ENCODE measurements at places on chromosomes 6 and 20.

- no peak for DNase-seq
Measured at GRCh38 chr20:34581341-34582184, 23.0 kb downstream of the MAP1LC3A start.

GRCh38 chr6:25324066-25324762 lies 45.0 kb downstream of the CARMIL1 start:
- no peak for DNase-seq

DNA sequence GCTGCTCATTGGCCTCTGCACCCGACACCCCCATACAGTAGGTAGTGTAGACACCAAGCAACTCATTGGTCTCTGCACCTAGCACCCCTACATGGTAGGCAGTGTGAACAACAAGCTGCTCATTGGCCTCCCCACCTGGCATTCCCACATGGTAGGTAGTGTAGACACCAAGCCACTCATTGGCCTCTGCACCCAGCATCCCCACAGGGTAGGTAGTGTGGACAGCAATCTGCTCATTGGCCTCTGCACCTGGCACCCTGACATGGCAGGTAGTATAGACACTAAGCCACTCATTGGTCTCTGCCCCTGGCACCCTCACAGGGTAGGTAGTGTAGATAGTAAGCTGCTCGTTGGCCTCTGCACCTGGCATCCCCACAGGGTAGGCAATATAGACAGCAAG lies 226.0 kb downstream of the SLC24A3 start:
- no peak for DNase-seq

- no peak for DNase-seq
Measured at GRCh38 chr6:5657684-5658430, 348.9 kb downstream of the NRN1 start.

- DNase-seq = no peak
Measured at GRCh38 chr6:93304505-93304904, 114.9 kb downstream of the EPHA7 start.

GRCh38 chr6:33906439-33906838 lies 102.6 kb upstream of the MLN start:
- no peak for DNase-seq

DNA sequence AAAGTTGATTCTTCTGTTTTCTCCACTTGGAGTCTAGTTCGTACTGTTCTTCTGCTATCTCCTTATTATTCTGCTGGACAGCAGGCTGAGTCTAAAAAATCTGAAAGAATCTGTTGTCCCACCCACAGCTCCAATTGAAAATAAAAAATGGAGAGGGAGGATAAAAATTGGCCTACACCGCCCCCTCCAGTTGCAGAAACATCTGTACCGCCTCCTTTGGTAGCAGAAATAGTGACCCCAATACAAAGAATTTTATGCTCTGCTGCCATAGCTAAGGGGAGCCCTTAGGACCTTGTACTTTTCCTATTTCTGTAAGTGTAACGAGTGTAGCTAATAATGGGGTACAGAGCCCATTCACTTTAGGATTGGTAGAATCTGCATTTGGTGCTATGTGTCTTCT lies 4.9 kb upstream of the FKBP1A start:
- no peak for DNase-seq

GRCh38 chr20:13788167-13788834 lies 3.5 kb downstream of the NDUFAF5 start:
- peak; percentile 44 for DNase-seq

GRCh38 chr6:113102761-113103160 lies 754.4 kb upstream of the MARCKS start:
- DNase-seq = no peak

DNA sequence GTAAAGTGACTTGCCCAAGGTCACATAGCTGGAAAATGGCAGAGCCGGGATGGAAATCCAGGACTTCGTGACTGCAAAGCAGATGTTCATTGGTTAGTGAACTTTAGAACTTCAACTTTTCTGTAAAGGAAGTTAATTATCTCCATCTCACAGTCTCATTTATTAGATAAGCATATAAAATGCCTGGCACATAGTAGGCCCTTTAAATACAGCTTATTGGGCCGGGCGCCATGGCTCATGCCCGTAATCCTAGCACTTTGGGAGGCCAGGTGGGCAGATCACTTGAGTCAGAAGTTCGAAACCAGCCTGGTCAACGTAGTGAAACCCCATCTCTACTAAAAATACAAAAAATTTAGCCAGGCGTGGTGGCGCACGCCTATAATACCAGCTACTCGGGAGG lies 1.7 kb upstream of the MMP9 start:
- DNase-seq = no peak

DNA sequence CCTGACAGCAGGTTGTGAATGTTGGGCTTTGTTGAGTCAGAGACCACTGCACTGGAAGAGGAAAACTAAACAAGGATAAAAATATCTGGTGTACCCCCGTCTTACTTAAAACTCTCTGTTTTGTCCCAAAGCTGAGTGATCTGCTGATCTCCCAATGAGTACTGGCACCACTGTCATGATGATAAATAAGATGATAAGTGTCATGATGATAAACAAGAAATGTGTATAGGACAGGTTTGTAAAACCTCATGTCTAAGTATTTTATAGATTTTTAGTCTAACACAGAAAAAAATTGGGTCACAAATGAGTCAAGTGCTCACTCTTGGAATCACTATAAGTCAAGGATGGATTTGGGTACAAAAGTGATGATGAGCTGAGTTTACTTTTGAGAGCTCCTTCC lies 8.5 kb upstream of the SIM1 start:
- DNase-seq = no peak

GRCh38 chr6:156169371-156169770 lies 607.8 kb upstream of the ARID1B start:
- DNase-seq = no peak

- peak; percentile 66 for DNase-seq
Measured at GRCh38 chr20:13221673-13222318, 722 bp downstream of the ISM1 start.

- no peak for DNase-seq
Measured at GRCh38 chr6:18503593-18504231, 116.6 kb downstream of the RNF144B start.

- DNase-seq = no peak
Measured at GRCh38 chr20:33902011-33902410, 90.9 kb downstream of the CHMP4B start.

- DNase-seq = no peak
Measured at GRCh38 chr6:12291071-12291838, 1.1 kb downstream of the EDN1 start.

DNA sequence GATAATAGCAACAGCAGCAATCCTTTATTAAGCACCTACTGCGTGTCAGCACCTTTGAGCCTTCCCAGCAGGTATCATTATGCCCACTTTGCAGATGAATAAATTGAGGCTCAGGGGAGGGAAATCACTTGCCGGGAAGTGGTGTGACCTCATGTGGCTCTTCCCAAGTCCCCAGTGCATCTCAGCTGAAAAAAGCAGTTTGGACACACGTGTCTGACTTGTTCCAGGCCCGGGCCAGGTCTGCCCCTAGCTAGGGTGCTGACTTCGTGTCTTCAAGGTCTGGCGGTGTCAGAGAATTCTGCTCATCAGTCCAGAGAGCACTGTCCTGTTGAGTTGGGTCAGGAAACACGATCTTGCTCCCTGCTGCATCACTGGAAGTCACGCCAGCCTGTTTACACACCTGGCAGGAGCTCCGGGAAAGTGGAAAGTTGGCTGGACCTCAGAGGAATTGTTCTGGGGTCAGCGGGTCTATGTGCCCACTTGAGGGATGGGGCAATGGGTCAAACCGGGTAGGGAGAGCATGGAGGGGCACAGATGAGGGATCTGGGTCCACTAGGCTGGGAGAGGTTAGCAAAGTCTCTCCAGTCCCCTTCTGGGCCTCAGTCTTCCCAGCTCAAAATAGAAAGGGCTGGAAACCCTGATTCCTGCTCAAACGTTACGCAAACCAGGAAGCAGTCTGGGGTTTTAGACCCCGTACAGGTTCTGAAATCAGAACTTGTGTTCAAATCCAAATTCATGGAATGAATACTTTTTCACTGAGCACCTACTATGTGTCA lies 10.5 kb downstream of the SLC13A3 start:
- no peak for DNase-seq

GRCh38 chr6:136750696-136751521 lies 41.4 kb downstream of the MAP3K5 start:
- no peak for DNase-seq

DNA sequence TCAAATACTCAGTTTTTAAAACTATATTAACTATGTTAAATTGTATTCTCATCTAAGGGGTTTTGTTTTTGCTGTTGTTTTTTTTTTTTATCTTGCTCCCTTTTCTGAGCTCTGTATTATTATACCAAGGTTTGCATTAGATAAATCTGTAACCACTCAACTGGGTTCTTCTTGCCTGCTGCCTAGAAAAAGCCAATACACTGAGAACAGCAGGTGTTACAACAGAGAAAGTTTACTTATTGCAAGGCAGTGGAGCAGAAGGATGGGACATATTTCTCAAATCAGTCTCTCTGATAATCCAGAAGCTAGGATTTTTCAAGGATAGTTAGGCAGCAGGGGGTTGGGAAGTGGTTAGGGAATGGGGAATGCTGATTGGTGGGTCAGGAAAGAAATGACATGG lies 378.8 kb upstream of the PLCB4 start:
- DNase-seq = no peak

GRCh38 chr20:43774754-43775153 lies 48.0 kb upstream of the GTSF1L start:
- no peak for DNase-seq

GRCh38 chr6:85792254-85792653 lies 149.6 kb upstream of the SYNCRIP start:
- DNase-seq = no peak

GRCh38 chr20:4112481-4113421 lies 97.4 kb upstream of the RNF24 start:
- no peak for DNase-seq

DNA sequence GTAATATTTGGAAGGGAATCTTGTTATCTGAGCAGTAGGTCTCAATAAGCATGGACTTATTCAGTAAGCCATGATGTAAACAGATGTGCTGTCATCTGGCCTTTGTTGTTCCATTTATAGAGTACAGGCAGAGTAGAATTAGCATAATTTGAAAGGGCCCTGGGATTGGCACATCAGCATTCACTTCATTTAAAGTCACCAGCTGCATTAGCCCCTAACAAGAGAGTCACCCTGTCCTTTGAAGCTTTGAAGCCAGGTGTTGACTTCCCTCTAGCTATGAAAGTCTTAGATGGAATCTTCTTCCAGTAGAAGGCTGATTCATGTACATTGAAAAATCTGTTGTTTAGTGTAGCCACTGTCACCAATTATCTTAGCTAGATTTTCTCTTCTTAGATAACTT lies 95.9 kb downstream of the ANKRD6 start:
- no peak for DNase-seq

DNA sequence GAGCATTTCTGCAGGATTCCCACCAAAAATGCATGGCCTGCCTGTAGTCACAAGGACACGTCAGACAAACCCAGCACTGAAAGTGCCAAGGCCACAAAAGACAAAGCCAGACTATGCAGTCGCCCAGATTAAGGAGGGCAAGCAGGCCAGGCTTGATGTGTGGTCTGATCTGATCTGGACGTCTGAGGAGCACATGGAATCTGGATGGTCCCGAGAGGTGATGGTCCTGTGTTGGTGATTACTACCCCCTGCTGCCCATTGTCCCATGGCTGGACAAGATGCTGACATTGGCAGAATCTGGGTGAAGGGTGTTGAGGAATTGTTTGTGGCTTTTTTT lies 17.1 kb downstream of the NPEPL1 start:
- DNase-seq = no peak

DNA sequence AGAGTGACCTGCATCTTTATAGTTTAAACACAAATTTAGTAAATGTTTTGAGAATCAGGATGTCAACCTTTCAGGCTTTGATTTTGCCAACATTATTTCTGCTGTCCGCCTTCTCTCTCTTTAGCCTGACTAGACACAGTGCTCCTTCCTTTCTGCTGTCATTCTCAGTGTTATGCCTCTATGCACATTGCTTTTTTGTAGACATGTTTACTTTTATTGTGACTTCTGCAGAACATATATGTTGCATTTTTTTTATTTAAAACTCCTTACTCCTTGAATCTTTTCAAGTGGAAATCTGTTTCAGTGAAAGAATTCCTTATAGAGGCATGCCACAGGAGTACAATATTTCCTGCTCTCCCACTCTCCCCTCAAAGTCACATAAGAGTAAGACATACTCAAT lies 64.2 kb downstream of the LAMA4 start:
- DNase-seq = no peak

DNA sequence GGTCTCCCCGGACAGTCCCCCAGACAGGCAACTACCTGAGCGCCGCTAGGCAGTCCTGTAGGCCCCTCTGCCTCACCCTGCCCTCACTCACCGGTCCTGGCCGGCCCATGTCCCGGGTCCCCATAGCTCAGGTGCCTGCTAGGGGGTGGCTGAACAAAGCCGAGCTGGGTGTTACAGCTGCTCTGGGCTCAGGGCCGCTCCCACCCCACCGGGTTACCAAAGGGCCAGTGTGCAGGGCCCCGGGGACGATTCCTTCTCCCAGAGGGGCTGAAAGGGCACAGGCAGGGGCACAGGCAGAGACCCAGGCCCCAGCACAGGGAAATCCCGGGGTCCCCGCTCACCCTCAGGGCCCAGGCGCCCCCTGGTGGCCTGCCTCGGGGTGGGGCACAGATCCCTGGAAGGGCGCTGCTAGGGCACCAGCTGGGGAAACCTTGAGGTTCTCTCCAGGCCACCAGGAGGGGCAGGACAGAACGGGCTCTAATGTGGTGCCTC lies 118.4 kb downstream of the GRM4 start:
- DNase-seq = peak; percentile 72

DNA sequence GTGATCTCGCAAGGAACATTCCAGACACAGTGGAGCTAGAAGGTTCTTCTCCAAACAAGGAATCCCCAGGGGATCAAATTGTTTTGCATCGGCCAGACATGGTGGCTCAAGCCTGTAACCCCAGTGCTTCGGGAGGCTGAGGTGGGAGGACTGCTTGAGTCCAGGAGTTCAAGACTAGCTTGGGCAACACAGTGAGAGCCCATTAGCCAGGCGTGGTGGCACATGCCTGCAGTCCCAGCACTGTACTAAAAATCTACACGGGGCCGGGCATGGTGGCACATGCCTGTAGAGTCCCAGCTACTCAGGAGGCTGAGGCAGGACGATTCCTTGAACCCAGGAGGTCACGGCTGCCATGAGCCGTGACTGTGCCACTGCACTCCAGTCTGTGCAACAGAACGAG lies 15.3 kb downstream of the GMEB2 start:
- no peak for DNase-seq

- no peak for DNase-seq
Measured at GRCh38 chr6:35518566-35519312, 6.0 kb upstream of the TULP1 start.

GRCh38 chr6:82240186-82240585 lies 7.4 kb downstream of the IBTK start:
- no peak for DNase-seq

- DNase-seq = no peak
Measured at GRCh38 chr20:23434521-23435313, 4.8 kb upstream of the CSTL1 start.
